ENCODE measurements at places on chromosomes 5 and 9.

DNA sequence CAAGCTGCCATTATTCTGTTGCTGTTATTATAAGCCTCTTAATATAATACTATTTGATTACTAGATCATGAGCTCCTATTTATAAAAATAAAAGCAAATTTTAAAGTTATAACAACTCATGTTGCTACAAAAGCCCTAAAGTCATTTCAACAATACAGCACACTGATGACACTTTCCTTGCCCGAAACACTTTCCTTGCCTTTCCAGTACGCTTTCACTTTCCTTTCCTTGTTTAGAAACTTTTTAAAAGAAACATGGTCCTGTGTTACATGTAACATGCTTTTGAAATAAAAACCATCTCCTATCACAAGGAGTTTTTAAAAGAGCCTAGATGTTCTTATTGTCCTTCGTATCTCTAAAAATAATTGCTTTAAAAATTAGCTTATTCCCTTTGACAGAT, 688.4 kb downstream of the PTPRD start:
- DNase-seq: no peak

GRCh38 chr9:112839331-112839730, 51.3 kb downstream of the SLC46A2 start:
- DNase-seq: no peak

GRCh38 chr5:626850-627249, 14.7 kb downstream of the CEP72 start:
- no peak for DNase-seq

- no peak for DNase-seq
These were observed 11.9 kb downstream of the MSX2 start for GRCh38 chr5:174736331-174736721.

DNA sequence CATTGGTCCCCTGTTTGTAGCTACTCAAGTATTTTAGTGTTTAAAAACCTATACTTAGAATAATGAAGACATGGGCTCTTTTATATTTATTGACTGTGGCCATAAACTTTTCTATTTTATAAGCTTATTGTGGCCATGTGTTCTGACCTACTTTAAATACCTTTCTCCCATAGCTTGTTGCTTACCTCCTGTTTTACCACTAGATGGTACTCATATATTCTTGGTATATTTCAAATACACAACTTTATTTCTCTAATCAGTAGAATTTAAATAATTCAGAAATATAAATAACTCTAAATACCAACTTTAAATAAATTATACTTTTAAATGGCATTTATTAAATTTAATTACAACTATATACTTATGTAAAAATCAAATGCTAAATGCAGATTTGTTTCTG, 498.0 kb downstream of the PRDM9 start:
- no peak for DNase-seq

DNA sequence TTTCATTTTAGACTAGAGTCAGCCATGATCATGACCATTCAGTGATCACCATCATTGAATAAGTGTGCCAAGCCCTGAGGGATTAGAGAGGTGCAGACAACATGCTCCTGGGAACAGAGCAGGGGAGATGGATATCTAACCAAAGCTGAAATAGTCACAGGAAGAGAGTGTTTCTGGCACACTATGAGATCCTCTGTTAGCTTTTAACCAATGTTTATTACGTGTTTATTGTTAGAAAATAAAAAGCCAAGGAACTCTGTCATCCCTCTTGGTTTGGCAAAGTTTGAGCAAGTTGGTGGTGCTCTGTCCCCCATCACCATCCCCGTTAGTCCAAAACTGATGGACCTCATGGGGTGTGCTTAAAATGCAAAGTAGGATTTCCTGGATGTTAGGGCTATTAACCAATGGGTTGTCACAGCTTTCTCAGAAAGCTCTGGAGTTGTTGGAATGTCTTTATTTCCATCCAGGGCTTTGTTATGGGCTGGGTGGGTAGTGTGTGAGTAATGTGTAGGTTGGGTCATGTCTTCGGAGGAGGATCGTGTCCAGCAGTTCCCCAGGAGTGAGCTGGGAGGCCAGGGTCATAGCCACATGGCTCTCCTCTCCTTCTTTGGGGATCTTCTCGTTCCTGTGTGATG, 34.9 kb downstream of the SLC28A3 start:
- no peak for DNase-seq

- DNase-seq: no peak
These were observed 153.2 kb upstream of the FGF10 start for GRCh38 chr5:44542470-44542869.

Data from stimulated activated CD4-positive, alpha-beta T cell treated with anti-CD3 and anti-CD28 coated beads, Interleukin-1b, Interleukin-23, amount 100 ng/mL, for 48 hours (primary cell).